ENCODE measurements at places on chromosomes 5 and 9.

DNA sequence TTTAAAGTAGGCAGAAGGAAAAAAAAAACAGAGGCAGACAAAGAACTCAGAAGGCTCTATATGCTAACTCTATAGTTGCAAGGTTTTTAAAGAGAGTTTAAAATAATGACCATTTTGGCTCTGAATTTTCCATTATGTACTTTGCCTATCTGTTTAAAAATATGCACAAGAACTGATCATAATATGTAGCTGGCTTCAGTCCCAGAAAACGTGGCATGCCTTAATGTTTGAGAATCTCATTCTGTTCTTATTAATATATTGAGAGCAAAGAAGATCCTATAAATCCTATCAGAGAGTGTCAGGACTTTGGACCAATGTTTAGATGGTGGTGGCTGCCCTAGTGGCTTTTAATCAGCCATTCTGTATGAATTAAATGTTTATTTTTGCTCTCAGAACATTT, 121.5 kb downstream of the JMY start:
- no peaks in the 10 kb centered on the region for H3K27me3 ChIP-seq
- no peak for DNase-seq
- H3K27ac ChIP-seq = no peak overlapping the region
- H3K36me3 ChIP-seq = peaks cover 4% of the 10 kb centered on the region

- peaks cover 7% of the 10 kb centered on the region for H3K36me3 ChIP-seq
- no peaks in the 10 kb centered on the region for H3K4me1 ChIP-seq
- H3K27me3 ChIP-seq = no peaks in the 10 kb centered on the region
- DNase-seq = no peak
- no peak overlapping the region for H3K4me3 ChIP-seq
These were observed 94.7 kb downstream of the YTHDC2 start for GRCh38 chr5:113608113-113608596.

GRCh38 chr9:2228641-2229040, 213.5 kb downstream of the SMARCA2 start:
- H3K36me3 ChIP-seq = peaks cover 19% of the 10 kb centered on the region
- no peaks in the 10 kb centered on the region for H3K27me3 ChIP-seq
- no peak overlapping the region for H3K27ac ChIP-seq

- H3K27me3 ChIP-seq = no peaks in the 10 kb centered on the region
- H3K27ac ChIP-seq = no peak overlapping the region
- H3K4me1 ChIP-seq = no peaks in the 10 kb centered on the region
- DNase-seq = peak; percentile 28
- no peak overlapping the region for H3K4me3 ChIP-seq
These were observed 123.4 kb downstream of the ARL15 start for GRCh38 chr5:54186912-54187445.

GRCh38 chr5:14286007-14286406, 142.9 kb downstream of the TRIO start:
- H3K27ac ChIP-seq = no peak overlapping the region
- H3K4me3 ChIP-seq = no peak overlapping the region
- DNase-seq = no peak
- no peaks in the 10 kb centered on the region for H3K4me1 ChIP-seq

DNA sequence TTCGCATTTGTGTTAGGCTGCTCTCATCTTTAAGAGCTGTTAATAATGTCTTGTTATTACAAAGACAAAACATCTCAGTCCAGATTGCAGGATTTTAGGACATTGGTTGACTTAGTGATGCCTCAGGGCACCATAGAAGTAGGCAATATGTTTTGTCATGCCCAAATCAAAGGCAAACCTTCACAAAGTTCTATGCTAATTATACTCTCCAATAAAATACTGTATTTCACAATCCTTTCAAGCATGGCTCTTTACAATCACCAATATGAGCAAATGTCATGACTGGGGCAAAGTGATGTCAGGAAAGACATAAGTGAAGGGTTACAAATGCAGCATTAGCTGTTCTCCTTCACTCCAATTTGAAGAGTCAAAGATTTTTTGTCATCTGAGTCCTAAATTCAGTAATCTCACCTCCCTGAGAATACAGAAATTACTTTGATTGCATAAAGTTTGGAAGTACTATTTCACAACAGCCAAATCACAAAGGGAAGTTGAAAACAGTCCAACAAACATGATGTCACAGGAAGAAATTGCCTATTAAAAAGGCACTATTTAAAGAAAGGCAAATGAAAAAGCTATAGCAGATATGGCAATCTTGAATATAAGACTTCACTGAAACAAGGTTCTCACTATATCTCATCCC, 303.2 kb downstream of the PRR16 start:
- no peaks in the 10 kb centered on the region for H3K4me1 ChIP-seq
- H3K36me3 ChIP-seq = peaks cover 3% of the 10 kb centered on the region
- H3K27me3 ChIP-seq = no peaks in the 10 kb centered on the region
- DNase-seq = no peak
- H3K27ac ChIP-seq = no peak overlapping the region

DNA sequence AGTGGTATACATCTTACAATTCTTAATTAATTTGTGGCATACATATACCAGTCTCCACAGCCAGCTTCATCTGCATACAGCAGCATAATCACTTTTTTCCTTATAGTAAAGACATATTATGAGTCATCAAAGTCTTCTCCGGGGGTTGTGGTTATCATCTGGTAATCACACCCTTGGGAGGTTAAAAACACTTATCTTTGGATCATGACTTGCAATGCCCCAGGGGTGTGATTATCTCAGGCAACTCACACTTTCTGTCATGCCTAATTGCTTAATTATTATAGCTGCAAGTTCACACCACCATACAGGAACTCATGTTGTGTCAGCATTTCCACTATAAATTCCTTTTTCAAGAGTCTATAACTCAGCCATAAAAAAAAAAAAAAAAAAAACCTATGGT, 218.4 kb downstream of the ANXA1 start:
- DNase-seq = no peak
- H3K36me3 ChIP-seq = no peaks in the 10 kb centered on the region
- H3K27me3 ChIP-seq = no peaks in the 10 kb centered on the region
- no peak overlapping the region for H3K4me3 ChIP-seq
- H3K4me1 ChIP-seq = no peaks in the 10 kb centered on the region

DNA sequence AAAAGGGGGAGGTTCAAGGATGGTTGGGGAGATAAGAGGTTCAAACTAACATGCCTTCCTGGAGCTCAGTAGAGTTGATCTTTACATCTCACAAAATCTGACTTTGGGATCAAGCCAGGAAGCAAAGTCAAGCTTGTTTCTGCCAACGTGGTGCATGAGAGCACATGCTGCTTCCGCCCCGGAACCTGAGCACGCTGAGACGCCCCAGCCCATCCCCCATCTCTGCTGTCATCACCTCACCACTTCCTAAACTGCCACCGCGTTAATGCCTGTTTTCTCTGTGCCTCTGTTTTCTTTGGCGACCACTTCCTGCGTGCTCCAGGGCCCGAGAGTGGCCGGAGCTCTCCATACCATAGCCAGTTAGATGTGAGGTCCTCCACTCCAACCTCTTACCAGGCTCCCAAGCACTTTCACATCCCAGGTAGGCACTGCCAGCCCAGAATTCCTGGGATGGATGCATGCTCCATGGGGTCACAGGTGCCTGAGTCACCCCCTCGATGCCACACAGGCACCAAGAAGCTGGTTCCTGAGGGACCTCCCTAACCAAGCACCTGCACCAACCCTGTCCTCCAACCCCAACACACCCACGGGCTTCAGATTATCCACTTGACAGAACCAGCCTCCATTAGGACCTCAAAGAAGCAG, 31.2 kb upstream of the AFAP1L1 start:
- no peak overlapping the region for H3K27ac ChIP-seq
- H3K4me1 ChIP-seq = no peaks in the 10 kb centered on the region
- no peak overlapping the region for H3K4me3 ChIP-seq
- H3K27me3 ChIP-seq = no peaks in the 10 kb centered on the region
- DNase-seq = no peak

DNA sequence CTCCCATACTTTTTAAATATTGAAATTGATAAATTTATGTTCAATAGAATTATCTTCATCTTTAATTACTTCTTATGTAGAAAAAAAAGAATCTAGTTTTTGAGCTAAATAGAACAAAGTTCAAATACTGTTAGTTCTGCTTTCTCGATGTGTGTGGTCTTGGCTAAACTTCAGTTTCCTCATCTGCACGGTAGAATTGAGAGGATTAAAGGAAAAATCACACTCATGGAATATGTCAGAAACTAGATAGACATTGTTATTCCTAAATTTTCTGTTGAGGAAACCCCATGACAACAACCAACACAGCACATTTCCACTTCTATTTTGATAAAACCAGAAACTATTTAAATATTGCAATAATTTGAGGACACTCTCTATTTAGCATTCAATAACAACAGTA, 100.3 kb downstream of the MUSK start:
- H3K27ac ChIP-seq = no peak overlapping the region
- DNase-seq = no peak
- no peaks in the 10 kb centered on the region for H3K27me3 ChIP-seq
- H3K4me1 ChIP-seq = no peaks in the 10 kb centered on the region

- H3K4me1 ChIP-seq = no peaks in the 10 kb centered on the region
- no peak for DNase-seq
- H3K27me3 ChIP-seq = no peaks in the 10 kb centered on the region
- H3K4me3 ChIP-seq = no peak overlapping the region
- H3K36me3 ChIP-seq = no peaks in the 10 kb centered on the region
These were observed 30.3 kb downstream of the CAST start for GRCh38 chr5:96692441-96692840.

- H3K27ac ChIP-seq = no peak overlapping the region
- H3K4me1 ChIP-seq = 0 out of 2 replicates have a peak, but pooled peaks cover 3% of the 10 kb centered on the region
- H3K36me3 ChIP-seq = peaks cover 15% of the 10 kb centered on the region
- H3K4me3 ChIP-seq = no peak overlapping the region
- H3K27me3 ChIP-seq = no peaks in the 10 kb centered on the region
These were observed 411.1 kb upstream of the MPDZ start for GRCh38 chr9:13690595-13690994.

DNA sequence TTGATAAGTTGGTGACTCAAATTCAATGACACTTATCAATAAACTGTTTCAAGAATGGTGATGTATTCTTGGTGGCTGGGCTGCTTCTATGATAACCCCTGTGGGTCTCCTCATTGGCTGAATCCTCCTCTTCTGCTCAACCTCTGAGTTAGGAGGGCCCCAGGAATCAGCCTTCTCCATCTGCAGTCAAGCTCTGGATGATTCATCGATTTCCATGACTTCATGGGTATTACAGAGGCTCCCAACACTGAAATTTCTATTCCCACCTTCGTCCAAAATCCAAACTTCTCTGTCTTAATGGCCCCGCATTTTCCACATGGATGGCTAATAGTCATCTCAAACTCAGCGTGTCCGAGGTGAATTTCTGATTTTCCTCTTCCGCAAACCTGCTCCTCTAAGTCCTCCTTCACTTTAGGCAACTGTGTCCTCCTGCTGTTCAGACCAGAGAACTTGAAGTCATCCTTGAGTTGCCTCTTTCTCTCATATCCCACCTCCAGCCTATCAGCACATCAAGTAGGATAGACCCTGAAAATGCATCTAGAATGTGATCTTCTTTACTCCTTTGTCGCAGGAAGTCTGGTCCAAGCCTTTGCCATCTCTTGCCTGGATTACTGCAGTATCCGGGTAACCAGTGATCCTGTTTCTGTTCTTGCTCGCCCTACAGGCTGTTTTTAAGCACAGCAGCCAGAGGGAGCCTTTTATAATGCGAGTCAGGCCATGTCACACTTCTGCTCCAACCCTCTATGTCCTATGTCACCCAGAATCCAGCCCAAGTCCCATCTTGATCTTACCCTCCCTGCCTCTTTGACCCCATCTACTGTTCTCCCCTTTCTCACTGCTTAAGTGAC, 41.4 kb upstream of the IL7R start:
- no peaks in the 10 kb centered on the region for H3K4me1 ChIP-seq
- H3K27ac ChIP-seq = no peak overlapping the region
- H3K4me3 ChIP-seq = no peak overlapping the region
- DNase-seq = peak; percentile 65
- H3K27me3 ChIP-seq = no peaks in the 10 kb centered on the region

DNA sequence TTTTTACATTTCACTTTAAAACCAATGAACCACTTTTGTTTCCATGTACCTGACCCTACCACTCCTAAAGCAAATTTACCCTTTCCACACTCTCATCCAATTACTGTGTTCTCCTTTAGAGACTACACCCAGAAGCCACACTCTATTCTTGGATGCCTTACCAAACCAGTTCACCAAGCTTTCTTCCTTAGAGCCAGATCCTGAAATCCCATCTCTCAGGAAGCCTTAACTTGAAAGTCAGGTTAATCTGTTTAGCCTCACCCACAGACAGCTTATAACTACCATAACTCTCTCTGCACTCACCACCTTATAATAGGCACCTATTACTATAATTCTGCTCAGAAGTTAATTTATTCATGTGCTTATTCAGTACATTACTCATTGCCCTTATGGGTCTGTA, 4.3 kb downstream of the CSNK1A1 start:
- H3K4me1 ChIP-seq = no peaks in the 10 kb centered on the region
- H3K36me3 ChIP-seq = peaks cover 71% of the 10 kb centered on the region
- no peak for DNase-seq
- H3K4me3 ChIP-seq = peak overlapping the region; percentile 2

DNA sequence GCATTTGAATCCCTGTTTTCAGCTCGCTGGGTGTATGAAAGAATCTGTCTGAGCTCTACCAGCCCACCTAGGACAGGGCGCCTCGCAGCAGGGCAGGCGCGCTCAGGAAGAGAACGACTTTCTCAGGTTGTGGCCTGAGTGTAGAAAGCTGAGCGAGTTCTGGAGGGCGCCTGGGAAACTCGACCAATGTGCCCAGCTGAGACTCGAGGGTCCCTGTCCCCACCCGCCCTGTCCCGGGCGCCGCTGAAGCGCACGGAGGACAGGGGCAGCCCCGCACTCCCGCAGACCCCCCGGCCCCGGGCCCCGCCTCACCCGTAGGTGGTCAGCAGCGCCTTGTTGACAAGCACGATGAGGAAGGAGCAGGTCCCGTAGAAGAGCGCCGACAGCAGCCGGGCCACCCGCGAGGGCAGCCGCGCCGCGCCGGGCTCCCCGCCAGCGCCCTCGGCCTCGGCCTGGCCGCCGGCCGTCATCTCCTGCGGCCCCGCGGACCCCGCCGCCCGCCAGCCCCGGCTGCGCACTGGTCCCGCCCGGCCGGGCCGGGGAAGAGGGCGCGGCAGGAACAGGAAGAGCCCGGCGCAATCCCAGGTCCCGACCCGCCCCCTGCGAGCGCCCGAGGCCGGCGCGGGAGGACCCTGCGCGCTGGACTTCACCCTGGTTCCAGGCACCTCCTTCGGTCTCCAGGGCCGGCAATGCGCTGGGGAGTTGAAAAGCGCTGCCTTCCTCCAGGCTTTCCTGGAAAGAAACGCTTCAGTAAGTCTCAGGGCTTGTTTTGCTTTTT, at the start of gene SLC35D2:
Gene SLC35D2, minus strand, starts transcription at position 547 of the 778 bp plus-strand sequence. Its CDS starts 77 bp downstream, at position 470.
- H3K36me3 ChIP-seq = peaks cover 11% of the 10 kb centered on the region
- DNase-seq = peak; percentile 74
- no peaks in the 10 kb centered on the region for H3K27me3 ChIP-seq
- no peak within 1 kb of the TSS for H3K27ac ChIP-seq
- no peaks in the 10 kb centered on the region for H3K4me1 ChIP-seq
- peak within 1 kb of the TSS; percentile 87 for H3K4me3 ChIP-seq

- no peak overlapping the region for H3K4me3 ChIP-seq
- no peaks in the 10 kb centered on the region for H3K36me3 ChIP-seq
- H3K4me1 ChIP-seq = no peaks in the 10 kb centered on the region
- no peaks in the 10 kb centered on the region for H3K27me3 ChIP-seq
These were observed 14.4 kb upstream of the SPINK4 start for GRCh38 chr9:33225319-33226147.

- no peak overlapping the region for H3K4me3 ChIP-seq
- H3K27ac ChIP-seq = no peak overlapping the region
- no peaks in the 10 kb centered on the region for H3K27me3 ChIP-seq
- DNase-seq = no peak
These were observed 20.4 kb downstream of the HAVCR2 start for GRCh38 chr5:157088342-157088990.
